Colonic mucosa (tissue), 4 donors: ENCODE measurements at places on chromosomes 7 and 10. TPM values are rescaled to one million over a fixed set of nuclear protein-coding genes. Genes with fewer than 3 reads are reported as not detected.

DNA sequence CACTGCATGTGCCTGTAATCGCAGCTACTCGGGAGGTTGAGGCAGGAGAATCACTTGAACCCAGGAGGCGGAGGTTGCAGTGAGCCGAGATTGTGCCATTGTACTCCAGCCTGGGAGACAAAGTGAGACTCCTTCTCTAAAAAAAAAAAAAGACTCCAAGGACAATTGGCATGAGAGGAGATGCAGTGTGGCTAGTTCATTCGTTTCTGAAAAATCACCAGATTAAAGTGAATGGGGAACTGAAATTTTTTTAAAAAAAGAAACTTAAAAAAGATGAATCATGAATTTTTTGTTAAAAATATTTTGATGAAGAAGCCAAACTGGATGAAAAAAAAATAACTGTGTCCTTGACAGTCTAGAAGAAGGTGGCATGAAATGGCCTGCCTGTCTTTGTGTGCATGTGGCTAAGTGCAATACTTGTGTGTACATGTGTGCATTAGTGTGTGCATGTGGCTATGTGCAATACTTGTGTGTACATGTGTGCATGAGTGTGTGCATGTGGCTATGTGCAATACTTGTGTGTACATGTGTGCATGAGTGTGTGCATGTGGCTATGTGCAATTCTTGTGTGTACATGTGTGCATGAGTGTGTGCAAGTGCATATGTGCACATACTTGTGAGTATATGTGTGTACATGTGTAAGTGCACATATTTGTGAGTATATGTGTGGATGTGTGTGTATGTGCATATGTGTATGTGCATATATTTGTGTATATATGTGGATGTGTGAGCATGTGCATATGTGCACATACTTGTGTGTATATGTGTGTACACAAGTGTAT is 391.7 kb upstream of the KLF6 start:
- H3K27ac ChIP-seq: no peak overlapping the region
- H3K4me1 ChIP-seq: no peaks in the 10 kb centered on the region
- H3K36me3 ChIP-seq: no peaks in the 10 kb centered on the region
- no peak for DNase-seq

DNA sequence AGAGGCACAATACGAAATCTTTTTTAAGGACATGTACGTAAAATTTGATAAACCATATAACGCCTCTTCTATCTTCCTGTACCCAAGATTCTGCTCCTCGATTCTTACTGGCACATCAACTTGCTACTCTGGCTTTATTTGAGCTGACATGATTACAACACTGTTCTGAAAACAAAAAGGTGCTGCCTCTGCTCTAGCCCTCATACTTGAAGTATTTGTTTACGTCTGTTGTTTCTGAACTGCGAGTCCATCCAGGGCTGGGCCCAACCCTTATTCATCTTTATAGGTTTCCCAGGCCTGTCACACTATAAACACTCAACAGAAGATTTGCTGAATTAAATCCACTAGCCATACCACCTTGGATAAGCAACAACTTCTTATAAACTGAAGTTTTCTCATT is 96.2 kb upstream of the SVIL start:
- H3K36me3 ChIP-seq: no peaks in the 10 kb centered on the region
- H3K4me1 ChIP-seq: no peaks in the 10 kb centered on the region
- no peak for DNase-seq
- no peaks in the 10 kb centered on the region for H3K27me3 ChIP-seq
- no peak overlapping the region for H3K27ac ChIP-seq

DNA sequence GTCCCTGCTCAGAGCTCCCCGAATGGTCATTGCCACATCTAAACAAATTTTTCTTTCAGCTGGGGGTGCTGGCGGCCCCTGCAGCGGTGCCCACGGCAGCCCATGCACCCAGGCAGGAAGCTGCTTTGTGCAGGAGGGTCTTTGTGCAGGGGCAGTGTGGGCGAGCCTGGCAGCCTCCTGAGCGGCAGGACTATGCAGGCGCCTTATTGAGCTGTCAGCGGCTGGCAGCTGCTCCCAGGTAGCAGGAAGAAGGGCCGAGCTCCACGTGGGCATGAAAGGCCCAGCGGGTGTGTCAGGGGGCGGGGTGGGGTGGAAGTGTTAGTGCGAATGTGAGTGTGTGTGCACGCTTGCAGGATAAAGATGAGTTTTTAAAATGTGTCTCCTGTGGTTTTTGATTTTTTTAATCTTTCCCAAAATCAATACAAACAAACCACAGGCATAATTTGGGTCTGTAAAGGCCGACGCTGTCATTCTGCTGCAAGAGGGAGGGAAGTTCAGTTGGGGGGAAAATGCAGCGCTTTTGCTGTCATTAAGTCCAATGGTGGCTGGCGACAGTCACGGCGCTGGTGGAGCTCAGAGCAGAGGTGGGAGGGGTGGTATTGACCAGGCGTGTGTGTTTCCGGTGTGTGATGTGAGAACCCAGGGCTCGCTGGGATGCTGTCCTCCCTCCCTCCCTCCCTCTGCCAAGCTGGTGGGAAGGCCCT is 83.9 kb downstream of the LHPP start:
- H3K27me3 ChIP-seq: no peaks in the 10 kb centered on the region
- peak; percentile 48 for DNase-seq
- H3K27ac ChIP-seq: no peak overlapping the region
- H3K4me3 ChIP-seq: no peak overlapping the region
- H3K36me3 ChIP-seq: no peaks in the 10 kb centered on the region

DNA sequence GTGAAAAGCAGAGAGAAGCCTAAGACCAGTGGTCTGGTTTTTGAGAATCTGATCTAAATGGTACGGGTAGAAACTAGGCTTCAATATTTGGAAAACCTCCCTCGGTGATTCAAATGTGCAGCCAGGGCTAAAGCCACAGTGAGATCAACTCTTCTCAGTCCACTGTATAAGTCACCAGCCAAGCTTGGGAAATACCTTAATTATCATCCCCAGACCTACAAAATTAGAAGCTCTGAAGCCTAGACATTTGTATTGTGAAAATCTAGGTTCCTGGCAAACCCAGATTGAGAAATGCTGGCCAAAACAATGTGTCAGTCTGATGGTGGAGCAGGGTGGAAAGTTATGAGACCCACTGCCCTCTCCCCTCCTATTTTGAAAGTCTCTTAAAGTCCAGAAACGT is 131.7 kb downstream of the DGKI start:
- no peak for DNase-seq
- H3K36me3 ChIP-seq: no peaks in the 10 kb centered on the region
- H3K27ac ChIP-seq: no peak overlapping the region
- H3K4me1 ChIP-seq: no peaks in the 10 kb centered on the region

DNA sequence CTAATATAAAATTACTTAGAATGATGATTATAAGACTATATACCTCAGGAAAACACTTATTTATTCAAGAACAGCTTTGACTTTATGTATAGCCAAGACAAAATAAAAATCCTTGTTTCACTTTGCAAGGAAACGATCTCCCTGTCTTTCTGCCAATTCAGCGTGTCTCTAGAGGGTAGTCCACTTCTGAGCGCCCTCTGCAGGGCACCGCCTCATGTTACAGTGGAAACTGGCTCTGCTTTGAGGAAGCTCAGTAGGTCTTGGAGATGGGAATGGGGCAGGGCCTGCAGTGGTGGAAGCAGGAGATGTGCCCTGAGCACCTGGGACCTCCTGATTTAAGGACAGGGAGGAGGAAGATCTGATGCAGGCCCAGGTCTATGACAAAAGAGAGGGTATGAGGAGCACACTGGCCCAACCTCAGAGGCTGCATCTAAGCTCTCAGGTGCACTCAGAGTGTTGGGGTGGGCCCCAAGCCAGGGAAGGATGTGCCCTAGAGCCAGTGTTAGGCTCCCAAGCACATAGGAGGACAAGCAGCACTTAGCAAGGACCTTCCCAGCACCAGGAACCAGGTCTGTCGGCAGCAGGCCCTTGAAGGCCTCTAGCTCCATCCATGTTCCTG is 481.0 kb downstream of the TNS3 start:
- H3K4me3 ChIP-seq: no peak overlapping the region
- peak; percentile 71 for DNase-seq
- no peaks in the 10 kb centered on the region for H3K4me1 ChIP-seq
- no peaks in the 10 kb centered on the region for H3K27me3 ChIP-seq
- H3K27ac ChIP-seq: no peak overlapping the region
- no peaks in the 10 kb centered on the region for H3K36me3 ChIP-seq

DNA sequence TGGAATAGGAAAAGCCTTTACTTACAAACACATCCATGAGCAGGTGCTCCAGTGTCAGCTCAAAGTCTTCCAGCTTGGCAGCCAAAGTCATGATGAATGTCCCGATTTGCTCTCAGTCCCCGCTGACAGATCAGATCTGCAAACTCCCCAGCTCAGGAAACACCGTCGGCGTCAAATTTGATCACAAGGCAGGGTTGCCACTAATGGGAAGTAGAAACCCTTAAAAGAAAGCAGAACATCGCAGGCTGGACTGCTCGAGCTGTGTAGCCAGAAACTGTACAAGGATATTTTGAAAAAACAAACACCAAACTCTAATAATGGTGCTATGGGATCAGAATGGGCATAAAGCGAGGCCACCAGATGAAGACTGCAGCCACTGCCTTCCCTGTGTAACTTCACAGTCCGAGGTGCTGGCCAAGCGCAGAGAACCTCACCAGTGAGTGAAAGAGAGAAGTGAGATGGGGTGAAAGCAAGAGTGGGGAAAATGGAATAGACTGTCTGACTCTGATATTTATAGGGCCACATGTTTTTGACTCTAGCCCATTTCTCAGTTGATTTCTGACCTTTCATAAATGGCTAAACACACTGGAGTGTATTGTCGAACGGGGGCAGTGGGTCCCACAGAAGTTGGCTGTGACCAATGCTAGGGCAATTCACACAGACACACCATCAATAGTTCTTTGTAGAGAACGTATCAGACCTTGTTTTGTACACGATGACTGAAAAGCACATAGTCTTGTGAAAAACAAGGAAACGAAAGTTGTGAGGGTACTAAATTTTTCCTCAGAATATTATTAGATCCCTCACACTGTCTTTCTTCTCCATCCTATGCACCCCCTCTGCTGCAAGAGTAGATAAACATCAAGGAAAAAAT is 306.2 kb downstream of the FRMD4A start:
- no peaks in the 10 kb centered on the region for H3K27me3 ChIP-seq
- H3K36me3 ChIP-seq: no peaks in the 10 kb centered on the region
- no peak overlapping the region for H3K27ac ChIP-seq
- H3K4me3 ChIP-seq: no peak overlapping the region
- no peaks in the 10 kb centered on the region for H3K4me1 ChIP-seq

GRCh38 chr10:68305854-68306253 is 26.0 kb upstream of the HNRNPH3 start:
- peak overlapping the region; percentile 47 for H3K27ac ChIP-seq
- no peaks in the 10 kb centered on the region for H3K36me3 ChIP-seq
- H3K4me3 ChIP-seq: peak overlapping the region; percentile 19
- H3K27me3 ChIP-seq: no peaks in the 10 kb centered on the region
- no peak for DNase-seq

GRCh38 chr7:49768835-49769234 is 4.6 kb upstream of the VWC2 start:
- H3K27ac ChIP-seq: no peak overlapping the region
- DNase-seq: no peak
- peaks cover 8% of the 10 kb centered on the region for H3K27me3 ChIP-seq
- no peaks in the 10 kb centered on the region for H3K4me1 ChIP-seq
- H3K4me3 ChIP-seq: no peak overlapping the region

The CYP2C8 gene
- 0.56 TPM for total RNA-seq

The TET1 gene
- 1.1 TPM for total RNA-seq

The KEL gene
- not detected for total RNA-seq

DNA sequence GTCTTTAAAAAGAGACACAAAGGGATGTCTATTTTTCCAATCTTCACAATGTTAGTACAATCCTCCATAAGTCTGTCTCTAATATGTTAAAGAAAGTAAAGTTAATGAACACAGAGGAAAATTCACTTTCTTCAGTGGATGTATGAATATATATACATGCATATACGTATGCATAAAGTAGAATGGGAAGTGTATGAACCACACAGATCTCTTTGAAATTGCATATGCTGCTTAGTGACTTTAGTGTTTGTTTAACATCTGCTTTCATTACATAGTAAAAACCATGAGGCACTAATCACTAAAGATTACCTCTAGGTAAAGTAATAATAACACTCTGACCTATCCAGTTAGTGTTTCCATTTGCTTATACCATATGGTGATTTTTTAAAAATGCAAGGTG is 451.2 kb downstream of the SEMA3D start:
- no peak overlapping the region for H3K4me3 ChIP-seq
- no peak for DNase-seq
- no peak overlapping the region for H3K27ac ChIP-seq
- no peaks in the 10 kb centered on the region for H3K4me1 ChIP-seq
- no peaks in the 10 kb centered on the region for H3K27me3 ChIP-seq
- no peaks in the 10 kb centered on the region for H3K36me3 ChIP-seq

The KCP gene
- 0.64 TPM for total RNA-seq

DNA sequence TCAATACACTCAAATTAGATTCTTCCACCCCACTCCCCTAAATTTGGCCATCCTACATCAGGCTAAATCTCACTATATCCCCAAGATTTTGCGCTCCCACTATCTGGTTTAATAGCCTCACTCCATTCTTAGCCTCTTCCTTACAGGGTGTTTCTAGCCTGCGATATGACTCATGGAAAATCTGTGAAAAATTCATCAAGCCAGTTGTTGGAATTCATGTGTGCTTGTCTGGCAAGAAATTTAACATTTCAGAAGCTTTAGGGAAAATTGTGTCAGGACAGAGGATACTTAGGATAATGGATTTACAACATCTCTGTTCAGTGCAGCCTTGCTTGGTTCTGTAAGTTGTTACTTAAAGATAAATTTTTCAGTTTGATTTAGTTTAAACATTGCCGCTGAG is 1249.9 kb upstream of the AUTS2 start:
- no peaks in the 10 kb centered on the region for H3K36me3 ChIP-seq
- no peaks in the 10 kb centered on the region for H3K4me1 ChIP-seq
- H3K27ac ChIP-seq: no peak overlapping the region
- DNase-seq: no peak
- no peaks in the 10 kb centered on the region for H3K27me3 ChIP-seq

- H3K4me3 ChIP-seq: no peak overlapping the region
- H3K4me1 ChIP-seq: no peaks in the 10 kb centered on the region
- no peak overlapping the region for H3K27ac ChIP-seq
- no peaks in the 10 kb centered on the region for H3K36me3 ChIP-seq
Measured at GRCh38 chr10:91567815-91568214, 65.1 kb downstream of the PPP1R3C start.

GRCh38 chr10:53836638-53837037 is 964.4 kb downstream of the PCDH15 start:
- no peaks in the 10 kb centered on the region for H3K4me1 ChIP-seq
- H3K27me3 ChIP-seq: no peaks in the 10 kb centered on the region
- no peak overlapping the region for H3K4me3 ChIP-seq
- H3K36me3 ChIP-seq: no peaks in the 10 kb centered on the region
- H3K27ac ChIP-seq: no peak overlapping the region
- no peak for DNase-seq

- H3K36me3 ChIP-seq: no peaks in the 10 kb centered on the region
- no peaks in the 10 kb centered on the region for H3K4me1 ChIP-seq
- no peak overlapping the region for H3K27ac ChIP-seq
- no peak overlapping the region for H3K4me3 ChIP-seq
- H3K27me3 ChIP-seq: no peaks in the 10 kb centered on the region
- no peak for DNase-seq
Measured at GRCh38 chr7:79165225-79165624, 288.2 kb downstream of the MAGI2 start.

GRCh38 chr7:50211130-50212015 is 93.1 kb upstream of the IKZF1 start:
- no peak for DNase-seq
- no peak overlapping the region for H3K27ac ChIP-seq
- no peaks in the 10 kb centered on the region for H3K4me1 ChIP-seq
- H3K27me3 ChIP-seq: no peaks in the 10 kb centered on the region
- no peaks in the 10 kb centered on the region for H3K36me3 ChIP-seq
